Stimulated activated CD4-positive, alpha-beta T cell treated with anti-CD3 and anti-CD28 coated beads, Interleukin-15, amount 100 ng/mL, for 24 hours (primary cell): ENCODE measurements at places on chromosomes 12 and 14.

- no peak for DNase-seq
Observed at GRCh38 chr12:64010069-64010686, 165.7 kb downstream of the SRGAP1 start.

DNA sequence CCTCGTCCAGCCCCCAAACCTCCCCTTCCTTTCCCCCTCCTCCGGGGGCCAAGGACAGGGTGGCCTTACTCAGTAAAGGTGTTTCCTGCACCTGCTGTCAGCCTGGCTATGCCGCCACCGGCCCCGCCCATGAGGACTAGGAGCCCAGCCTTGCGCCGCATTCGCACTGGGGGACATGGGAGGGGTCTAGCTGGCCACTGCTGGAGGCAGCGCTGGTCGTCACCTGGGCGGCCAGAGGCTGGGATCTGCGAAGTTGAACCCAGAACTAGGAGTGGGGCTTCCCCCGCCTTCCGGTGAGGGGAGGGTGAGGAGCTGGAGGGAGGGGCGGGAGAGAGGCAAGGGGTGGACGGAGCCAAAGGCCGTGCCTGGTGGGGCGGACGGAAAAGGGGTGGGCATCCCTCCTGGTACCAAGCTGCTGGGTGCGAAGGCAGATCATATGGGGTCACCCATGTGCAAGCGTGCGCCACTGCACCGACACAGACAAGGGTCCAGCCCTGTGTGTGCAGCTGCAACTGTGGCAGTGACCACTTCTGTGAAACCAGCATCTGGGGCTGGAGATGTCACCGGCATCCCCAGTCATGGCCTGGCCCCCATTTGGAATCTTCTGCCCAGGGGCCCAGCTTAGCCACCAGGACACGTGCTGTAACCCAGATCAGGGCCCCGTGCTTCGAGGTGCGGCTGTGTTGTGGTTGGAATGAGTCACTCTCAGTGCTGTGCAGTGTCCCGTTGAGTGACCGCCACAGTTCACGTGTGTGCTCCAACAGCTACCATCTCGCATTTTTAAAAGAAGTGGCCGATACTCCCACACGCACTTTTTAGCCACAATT lies 8.5 kb downstream of the AMN start:
- DNase-seq, result no peak

DNA sequence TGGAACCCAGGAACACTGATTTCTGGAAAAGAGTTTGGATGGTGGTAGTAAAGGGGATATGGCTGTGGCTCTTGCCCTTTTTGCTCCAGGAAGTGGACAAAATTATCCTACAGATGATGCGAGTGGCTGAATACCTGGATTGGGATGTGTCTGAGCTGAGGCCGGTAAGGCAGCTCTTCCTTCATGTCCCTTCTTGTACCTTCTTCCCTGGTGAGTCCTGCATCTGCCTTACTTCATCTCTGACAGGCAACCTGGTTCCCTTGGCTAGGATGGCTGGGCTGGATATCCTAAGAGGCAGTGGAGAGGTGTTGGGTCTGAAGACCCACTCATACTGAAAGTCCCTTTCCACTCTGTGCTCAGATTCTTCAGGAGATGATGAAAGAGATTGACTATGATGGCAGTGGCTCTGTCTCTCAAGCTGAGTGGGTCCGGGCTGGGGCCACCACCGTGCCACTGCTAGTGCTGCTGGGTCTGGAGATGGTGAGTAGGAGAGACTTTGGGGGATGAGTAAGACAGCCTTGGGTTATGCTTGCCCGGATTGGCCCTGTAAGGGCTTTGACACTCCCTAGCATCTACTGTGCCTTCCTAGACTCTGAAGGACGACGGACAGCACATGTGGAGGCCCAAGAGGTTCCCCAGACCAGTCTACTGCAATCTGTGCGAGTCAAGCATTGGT lies 8.0 kb downstream of the DGKA start:
- DNase-seq, result peak; percentile 41

DNA sequence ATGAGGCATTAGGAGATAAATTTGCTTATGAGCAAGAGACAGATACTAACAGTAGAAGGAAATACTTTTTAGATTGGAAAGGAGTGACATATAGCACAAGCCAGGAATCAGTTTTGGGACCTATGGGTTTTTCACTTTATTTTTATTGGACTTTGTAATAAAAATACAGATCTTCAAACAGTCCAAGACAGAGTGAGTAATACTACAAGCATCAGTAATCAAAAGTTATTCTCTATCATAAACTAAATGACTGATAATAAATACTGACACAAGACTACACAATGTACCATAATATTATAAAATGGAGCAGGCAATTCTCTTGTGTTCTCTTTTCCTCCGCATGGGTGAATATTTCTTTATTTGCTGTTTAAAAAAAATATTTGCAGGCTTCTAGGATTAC lies 85.8 kb downstream of the DERA start:
- no peak for DNase-seq

DNA sequence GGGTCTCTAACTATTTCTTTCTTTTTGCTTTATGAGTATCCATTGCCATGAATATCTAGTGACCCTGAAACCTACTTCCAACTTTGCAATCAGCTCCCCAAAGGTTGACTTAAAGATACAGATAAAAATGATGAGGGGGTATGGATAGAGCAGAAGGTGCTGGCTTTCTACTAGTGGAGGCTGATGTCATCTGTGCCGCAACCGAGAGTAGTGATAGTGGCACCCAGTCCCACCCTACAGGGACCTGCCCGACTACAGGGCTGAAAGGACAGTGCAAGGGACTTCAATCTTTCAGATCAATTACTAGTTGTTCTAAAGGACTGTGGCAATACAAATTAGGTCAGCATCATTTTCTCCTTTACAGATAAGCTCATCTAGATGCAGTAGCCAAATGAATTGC lies 806.0 kb downstream of the VRK1 start:
- peak; percentile 35 for DNase-seq

GRCh38 chr12:62282057-62282774 lies 22.0 kb downstream of the USP15 start:
- no peak for DNase-seq

GRCh38 chr12:21478756-21479455 lies 22.5 kb downstream of the RECQL start:
- DNase-seq, result no peak

DNA sequence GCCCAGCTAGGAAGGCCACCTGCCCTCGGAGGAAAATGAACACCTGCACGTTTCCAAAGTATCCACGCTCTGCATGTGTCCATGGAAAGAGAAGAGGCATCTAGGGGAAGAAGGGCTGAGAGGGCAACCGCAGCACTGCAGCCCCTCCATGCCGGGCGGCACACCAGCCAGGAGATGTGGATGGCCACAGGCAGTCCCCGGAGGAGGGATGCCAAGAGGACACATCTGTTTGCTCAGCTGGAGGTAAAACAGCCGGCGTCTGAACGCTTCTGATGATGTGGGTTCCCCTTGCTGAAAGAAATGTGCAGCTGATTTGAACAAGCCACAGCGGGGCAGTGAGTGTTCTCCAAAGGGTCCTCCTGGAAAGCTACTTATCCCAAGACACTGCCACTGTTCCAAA lies 34.0 kb downstream of the CHGA start:
- no peak for DNase-seq

DNA sequence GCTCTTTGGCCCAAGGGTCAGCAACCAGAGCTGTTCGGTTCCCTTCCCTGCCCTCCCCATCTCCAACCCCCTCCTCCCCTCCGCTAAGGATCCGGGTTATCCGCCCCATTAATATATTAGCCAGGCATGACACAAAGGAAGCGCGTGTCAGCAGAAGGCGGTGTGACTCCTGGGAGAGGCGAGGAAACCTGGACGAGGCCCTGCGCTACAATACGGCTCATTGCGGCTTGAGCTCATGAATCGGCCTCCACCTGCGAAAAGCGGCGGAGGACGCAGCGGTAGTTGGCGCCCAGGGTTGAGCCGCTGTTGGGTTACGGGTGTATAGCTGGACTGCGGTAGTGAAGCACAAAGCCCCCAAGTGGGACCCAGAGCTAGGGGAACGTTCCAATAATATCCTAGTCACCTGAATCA lies 9.9 kb downstream of the FOXA1 start:
- no peak for DNase-seq

DNA sequence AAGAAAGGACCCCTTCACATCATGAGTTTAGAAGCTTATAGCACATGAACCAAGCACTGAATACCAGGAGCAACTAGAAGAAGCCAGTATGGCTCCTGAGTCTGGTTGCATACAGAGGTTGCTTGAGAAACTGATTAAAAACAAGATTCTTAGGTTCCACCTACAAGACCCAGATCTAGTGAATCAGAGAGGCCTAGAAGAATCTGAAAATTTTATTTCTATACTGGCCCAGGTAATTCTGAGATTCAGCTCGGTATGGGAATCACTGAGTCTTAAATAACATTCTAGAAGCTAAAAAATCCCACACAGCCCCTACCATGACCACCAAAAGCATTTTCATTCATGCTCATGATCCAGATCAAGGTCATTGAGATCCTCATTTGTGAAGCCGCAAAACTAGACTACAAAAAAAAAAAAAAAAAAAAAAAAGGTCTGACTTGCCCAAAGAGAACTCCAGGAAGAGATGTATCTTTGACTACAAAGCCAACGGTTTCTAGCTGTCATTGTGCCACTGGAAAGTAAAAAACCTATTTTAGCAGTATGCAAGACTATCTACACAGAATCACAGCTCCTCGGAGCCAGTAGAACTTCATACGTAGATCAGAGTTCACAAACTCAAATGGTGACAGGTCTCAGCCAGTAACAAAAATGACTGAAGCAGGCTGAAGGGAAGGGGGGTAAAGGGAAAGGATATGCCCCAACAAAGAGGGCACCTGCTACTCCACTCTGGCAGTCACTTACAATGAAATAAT lies 168.4 kb upstream of the EGLN3 start:
- no peak for DNase-seq

DNA sequence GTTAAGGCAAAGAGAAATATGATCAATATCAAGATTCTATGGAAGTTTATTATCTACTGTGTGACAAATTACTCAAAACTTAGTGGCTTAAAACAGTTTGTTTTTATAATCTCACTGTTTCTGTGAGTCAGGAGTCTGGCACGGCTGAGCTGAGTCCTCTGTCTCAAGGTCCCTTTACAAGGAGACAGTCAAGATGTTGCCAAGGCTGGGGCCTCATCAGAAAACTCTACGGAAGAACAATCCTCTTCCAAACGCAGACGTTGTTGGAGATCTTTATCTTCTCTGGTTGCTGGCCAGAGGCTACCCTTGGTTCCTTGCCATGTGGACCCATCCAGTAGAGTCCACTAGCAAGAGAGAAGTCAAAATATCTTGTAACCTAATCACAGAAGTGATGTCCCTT lies 100.6 kb upstream of the CCND2 start:
- DNase-seq, result no peak

DNA sequence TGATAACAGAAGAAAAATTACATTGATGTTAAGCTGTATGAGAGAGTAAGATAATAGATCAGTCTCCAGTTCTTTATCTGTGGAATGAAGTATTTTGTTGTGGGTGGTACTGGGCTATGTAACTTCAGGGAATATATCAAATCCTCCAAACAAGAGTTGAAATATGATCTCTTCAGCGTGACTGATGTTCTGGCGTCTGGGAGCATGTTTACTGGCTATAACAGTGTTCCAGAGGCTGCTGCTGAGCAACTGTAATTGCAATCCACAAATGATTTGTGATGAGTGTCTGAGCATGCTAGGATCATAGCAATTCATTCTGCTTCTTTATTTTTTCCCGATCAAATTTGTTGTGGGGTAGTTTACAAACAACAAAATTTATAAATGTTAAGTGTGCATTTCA lies 18.6 kb upstream of the CCDC198 start:
- no peak for DNase-seq

DNA sequence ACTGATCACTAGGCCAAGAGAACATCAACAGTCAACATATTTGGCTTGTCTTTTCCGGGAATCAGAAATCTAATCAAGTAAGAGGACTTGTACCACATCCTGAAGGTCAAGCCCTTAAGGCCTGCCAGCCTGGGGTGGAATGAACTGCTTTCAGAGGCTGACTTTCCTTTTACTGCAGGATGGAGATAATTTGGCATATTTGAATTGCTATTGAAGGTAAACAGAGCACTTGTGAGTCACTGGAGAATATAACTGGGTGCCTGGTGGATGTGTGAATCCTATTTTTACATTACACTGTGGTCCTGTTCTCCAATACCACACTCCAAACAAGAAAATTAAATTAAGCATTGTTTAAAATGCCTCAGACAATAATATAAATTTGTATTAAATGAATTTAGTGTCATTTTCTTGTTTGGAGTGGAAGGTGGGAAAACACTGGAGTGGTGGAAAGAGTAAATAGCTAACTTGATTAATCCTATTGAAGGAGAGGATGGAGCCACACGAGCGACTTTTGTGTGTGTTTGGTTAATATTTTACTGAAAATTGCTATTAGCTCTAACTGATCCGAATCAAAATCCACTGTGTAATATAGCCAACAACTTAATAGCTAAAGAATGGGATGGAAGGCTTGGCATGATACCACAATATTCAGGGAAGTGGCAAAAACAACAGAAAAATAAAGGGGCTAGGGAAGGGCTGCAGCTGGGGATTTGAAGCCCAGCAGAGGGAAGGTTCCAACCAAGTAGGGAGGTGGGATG lies 89.4 kb downstream of the OTX2 start:
- no peak for DNase-seq

- no peak for DNase-seq
Observed at GRCh38 chr14:33230021-33230420, 291.3 kb downstream of the NPAS3 start.

DNA sequence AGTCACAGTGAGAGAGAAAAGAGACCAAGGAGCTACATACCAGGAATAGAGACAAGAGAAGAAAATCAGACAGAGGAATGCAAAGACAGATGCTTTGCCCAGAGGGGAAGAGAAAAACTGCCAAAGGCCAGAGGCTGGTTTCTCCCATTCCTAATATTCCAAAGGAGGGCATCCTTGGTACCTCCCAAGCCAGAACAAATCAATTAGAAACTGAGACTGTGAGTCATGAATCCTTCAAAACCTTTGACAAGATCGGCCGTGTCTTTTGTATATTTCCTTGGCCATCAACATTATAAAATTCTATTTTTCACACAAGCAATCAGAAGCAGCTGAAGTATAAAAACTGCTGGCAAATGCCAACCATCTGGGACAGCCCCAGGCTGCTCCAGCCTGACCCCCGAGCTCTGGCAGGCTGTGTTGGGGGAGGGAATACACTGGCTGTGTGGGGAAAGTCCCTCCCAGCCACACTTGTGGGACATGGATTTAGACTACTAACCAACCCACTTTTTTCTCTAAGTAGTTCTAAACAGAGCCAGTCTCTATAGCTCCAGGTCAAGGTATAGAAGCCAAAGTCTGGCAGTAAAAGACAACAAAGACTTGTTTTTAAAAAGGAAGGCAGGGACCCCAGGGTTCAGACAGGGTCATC lies 13.7 kb downstream of the POMT2 start:
- DNase-seq, result no peak

DNA sequence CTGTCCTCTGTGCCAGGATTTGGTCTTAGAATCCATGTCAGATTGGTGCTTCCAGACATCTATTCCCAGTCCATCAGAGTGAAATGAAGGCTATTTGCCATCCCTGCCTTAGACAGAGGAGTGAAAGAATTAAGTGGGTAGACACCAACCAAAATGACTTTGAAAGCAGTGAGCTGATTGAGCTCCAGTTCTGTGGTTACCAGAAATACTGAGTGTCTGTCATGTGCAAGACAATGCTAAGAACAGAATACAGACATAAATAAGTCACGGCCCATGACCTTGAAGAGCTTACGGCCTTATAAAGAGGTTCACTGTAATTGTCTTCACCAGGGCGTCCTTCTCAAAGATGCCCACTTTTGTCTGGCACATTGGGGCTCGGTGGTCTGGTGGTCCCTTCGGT lies 21.6 kb upstream of the MANSC4 start:
- no peak for DNase-seq

GRCh38 chr12:103727638-103728037 lies 113.4 kb downstream of the NT5DC3 start:
- no peak for DNase-seq
